ENCODE measurements at places on chromosomes 3 and 15.

GRCh38 chr3:55362210-55362960 is 124.7 kb downstream of the WNT5A start:
- no peak for DNase-seq

- DNase-seq: no peak
Observed at GRCh38 chr3:190537146-190537545, 23.3 kb downstream of the IL1RAP start.

DNA sequence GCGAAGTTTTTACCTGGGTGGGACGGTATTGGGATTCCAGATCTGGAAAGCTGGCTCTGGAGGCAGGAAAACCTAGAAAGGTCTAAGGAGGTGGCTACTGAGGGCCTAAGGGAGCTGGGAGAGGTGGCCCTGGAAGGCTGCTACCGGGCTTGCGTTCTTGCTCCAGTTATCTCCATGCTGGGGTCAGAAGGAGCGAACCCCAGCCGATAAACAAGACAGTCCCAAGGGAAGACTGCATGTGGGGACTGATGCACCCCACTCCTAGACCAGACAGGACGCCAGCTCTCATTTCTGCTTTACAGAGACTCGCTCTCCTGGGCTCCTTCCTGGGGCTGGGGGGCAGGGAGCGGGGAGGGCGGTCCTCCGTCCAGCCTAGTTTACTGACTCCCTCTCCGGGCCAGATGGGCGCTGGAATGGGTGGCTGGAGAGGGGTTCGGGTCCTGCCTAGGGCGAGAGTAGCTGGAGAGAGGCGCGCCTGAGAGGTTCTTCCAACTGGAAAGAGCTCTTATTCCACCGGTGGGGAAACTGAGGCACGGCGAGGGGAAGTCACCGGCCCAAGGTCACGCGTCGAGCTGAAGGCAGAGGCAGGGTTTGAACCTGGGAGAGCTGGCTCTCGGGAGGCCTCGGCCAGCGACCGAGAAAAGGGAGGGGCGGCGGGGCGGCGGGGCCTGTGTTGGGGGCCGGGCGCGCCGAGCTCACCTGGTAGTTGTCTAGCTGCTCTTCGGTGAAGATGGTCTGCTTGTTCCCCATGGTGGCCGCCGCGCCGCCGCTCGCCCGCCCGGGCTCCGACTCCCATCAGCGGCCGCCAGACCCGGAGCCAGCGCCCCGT is 565 bp downstream of the CIB2 start:
- no peak for DNase-seq

DNA sequence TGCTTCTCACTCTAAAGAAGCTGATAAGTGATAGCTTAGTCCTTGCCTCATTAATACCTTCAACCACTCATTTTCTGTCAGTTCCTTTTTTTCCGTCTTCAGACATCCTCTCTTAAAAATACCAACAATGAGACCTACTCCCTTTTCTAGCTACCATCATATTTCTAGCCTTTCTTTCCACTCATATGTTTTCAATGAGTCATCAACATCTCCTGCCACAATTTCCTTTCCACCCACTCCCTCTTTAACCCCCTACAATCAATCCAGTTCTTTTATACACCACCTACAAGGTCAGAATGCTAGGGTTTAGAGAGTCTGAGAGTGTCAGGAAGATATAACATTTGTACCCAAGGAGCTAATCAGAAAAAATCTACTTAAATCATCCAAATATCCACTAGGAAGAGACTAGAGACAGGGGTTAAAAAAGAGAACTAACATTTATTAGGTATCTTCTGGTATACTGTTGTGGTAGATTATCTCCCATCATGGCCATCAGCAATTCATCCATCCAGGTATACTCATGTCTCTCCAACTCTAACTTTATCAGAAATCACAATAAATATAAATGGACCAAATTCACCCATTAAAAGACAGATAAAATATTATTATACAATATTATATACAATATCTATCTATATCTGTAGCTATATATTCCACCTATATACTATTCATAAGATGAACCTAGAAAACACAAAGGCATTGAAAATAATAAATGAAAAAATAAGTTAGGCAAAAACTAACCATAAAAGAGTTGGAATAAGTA is 42.5 kb downstream of the MYLK start:
- no peak for DNase-seq

GRCh38 chr3:97896547-97896946 is 74.7 kb downstream of the CRYBG3 start:
- no peak for DNase-seq

GRCh38 chr3:150203273-150203672 is 204.8 kb upstream of the TSC22D2 start:
- no peak for DNase-seq

DNA sequence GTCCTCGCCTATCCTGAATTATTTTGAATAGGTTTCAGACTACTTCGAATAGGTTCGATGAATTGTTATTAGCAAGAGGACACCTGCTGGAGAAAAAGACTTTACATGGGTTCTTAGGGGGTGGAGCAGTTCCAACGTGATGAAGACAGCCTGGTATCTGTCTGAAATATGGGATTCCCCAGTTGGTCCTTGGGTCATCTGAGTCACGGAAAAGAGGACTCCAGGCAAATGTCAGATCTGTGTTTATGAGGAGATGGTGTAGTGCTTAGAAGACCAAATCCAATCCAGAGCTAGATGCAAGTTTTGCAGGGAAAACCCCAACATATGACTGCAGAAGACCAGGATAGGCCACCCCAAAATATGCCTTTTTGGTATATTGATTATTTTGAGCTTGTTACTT is 98.9 kb upstream of the IGSF10 start:
- no peak for DNase-seq

GRCh38 chr15:27238707-27239423 is 267.9 kb downstream of the GABRG3 start:
- DNase-seq: no peak

DNA sequence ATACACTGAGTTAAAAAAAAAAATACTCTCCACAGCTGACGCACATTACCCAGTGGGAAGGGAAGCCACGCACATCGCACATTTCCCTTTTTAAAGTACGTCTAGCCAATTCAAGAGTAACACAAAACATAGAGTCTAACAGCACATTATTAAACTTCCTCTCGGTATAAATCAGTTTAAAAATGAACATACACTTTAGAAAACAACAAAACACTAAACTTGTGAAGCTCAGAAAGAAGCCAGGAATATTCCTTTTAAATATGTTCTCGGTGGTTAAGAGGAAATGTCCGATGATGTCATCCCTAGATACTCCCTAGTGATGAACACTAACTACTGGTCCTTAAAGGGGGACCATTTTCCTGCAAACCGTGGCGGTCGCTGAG is 721 bp downstream of the MYEF2 start:
- DNase-seq: peak; percentile 39

- DNase-seq: no peak
Observed at GRCh38 chr15:69897061-69897460, 200.7 kb downstream of the TLE3 start.
